ENCODE measurements at places on chromosomes 16 and 17. TPM values are rescaled to one million over a fixed set of nuclear protein-coding genes. Genes with fewer than 3 reads are reported as not detected.

- DNase-seq = no peak
- no peaks in the 10 kb centered on the region for H3K4me1 ChIP-seq
- H3K4me3 ChIP-seq = no peak overlapping the region
- peak overlapping the region; percentile 68 for H3K27ac ChIP-seq
- H3K36me3 ChIP-seq = no peaks in the 10 kb centered on the region
- no peaks in the 10 kb centered on the region for H3K27me3 ChIP-seq
Observed at GRCh38 chr16:79069121-79069520, 531.4 kb downstream of the MAF start.

GRCh38 chr16:12340151-12340733 lies 363.7 kb downstream of the SNX29 start:
- H3K36me3 ChIP-seq = no peaks in the 10 kb centered on the region
- no peak for DNase-seq
- no peak overlapping the region for H3K4me3 ChIP-seq
- H3K27me3 ChIP-seq = no peaks in the 10 kb centered on the region
- H3K27ac ChIP-seq = no peak overlapping the region

Gene LRRC37A2
- total RNA-seq = 9.3 TPM

DNA sequence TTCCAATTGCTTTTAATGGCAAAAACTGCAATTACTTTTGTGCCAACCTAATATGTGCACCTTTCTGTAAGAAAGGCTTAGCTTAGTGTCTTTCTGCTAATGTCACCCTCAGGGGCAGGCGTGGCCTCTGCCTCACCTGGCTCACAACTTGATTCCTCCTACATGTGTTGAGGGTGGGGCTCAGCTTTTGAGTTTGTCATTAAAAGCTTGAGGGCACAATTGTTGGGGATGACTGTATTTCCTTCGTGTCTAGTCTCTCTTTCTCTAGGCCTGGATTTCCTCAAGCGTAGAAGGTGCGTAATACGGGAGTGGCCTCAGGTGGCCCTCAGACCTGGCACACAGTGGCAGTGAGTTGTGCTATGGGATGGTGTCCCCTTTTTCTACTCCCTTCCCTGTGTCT lies 94.4 kb downstream of the CLEC16A start:
- DNase-seq = peak; percentile 8
- H3K36me3 ChIP-seq = no peaks in the 10 kb centered on the region
- H3K27ac ChIP-seq = no peak overlapping the region
- H3K4me1 ChIP-seq = peaks cover 10% of the 10 kb centered on the region
- H3K27me3 ChIP-seq = no peaks in the 10 kb centered on the region
- H3K4me3 ChIP-seq = no peak overlapping the region

All from sigmoid colon (tissue), 7 donors.